ENCODE measurements at places on chromosomes 11 and 22.
A peak's percentile ranks its signal among the peaks of the same experiment; 100 is the strongest.

DNA sequence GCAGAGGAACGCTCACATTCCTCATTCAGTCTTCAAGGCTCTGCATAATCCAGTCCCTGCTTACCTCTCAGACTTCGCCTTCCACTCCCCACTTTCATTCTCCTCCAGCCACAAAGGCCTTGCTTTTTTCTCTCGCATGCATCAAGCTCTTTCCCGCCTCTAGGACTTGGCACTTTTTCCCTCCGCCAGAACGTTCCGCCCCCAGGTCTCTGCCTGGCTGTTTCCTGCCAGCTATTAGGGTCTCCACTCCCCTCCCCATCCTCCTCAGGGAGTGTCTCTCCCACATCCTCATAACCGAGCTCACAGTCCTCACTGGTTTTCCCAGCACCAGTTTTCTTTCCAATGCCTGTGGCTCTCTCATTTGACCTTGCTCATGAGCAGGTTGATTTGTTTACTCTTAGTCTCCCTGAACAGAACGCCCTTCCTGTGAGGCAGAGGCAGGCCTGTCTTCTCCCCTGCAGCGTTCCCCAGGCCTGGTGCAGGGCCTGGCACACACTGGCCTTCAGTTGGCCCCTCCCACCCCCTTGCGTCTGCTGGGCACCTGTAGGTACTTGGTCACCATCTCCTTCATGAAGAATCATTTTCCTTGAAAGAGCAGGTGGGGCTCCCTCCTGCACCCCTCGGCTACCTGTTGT, 75.2 kb downstream of the RTL6 start:
- no peak for DNase-seq

- no peak for DNase-seq
Measured at GRCh38 chr11:133582326-133582725, 50.0 kb upstream of the OPCML start.

GRCh38 chr22:43847376-43848289, 14.7 kb downstream of the SULT4A1 start:
- no peak for DNase-seq

- DNase-seq: no peak
Measured at GRCh38 chr11:5807580-5807979, 1.1 kb upstream of the OR52N2 start.

DNA sequence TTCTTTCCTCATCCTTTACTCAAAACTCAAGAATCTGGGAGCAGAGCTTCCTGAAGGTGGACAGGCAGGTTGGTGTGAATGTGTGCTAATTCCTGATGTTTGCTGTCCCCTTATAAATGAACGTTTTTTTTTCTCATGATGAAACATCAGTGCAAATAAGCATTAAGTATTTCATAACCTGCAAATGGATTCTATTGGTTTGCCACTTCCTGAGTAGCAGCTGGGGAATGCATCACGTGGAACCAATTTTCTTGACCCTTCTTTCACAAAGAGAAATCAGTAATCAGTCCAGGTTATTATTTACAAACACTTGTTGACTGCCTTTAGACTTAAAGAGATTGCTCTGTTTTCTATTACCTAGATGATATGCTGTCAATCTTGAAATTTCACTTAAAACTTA, 40.1 kb upstream of the SCN3B start:
- DNase-seq: peak; percentile 6

- no peak for DNase-seq
Measured at GRCh38 chr11:56911312-56911711, 77.4 kb upstream of the OR5AK2 start.

DNA sequence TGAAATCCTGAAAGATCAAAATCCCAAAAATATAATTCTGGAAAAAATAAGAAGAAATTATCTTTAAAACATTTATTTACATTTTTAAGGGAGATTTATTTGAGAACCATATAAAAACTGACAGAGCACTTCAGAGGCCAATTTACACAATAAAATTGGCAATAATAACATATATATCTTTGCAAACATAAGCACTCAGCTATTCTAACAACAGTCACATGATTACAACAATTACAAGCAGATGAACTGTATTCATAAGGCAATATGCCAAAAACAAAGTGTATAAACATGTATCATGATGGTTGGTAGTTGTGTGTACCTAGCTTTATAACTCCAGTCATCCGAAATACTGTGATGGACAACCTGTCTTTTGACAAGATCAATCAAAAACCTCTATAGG, 17.7 kb upstream of the RASSF10 start:
- no peak for DNase-seq

DNA sequence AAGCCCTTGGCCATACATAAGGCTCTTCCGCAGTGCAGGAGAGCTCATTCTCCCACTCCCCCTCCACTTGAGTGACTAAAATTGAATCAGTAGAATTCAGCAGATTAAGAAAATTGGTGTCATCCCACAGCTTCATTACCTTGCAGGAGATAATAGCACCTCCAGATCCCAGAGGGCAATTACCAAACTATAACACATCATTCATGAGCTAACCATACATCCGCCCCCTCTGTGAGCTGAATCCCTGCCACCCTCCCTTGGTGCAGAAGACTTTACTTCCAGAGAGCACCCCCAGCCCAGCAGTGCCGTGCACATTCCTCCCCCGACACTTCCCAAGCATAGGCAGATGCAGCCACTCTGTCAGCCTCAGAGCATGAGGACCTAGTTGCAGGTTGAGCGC, 496.5 kb upstream of the B3GAT1 start:
- no peak for DNase-seq

GRCh38 chr11:73322382-73323306, 14.6 kb downstream of the ARHGEF17 start:
- peak; percentile 74 for DNase-seq

DNA sequence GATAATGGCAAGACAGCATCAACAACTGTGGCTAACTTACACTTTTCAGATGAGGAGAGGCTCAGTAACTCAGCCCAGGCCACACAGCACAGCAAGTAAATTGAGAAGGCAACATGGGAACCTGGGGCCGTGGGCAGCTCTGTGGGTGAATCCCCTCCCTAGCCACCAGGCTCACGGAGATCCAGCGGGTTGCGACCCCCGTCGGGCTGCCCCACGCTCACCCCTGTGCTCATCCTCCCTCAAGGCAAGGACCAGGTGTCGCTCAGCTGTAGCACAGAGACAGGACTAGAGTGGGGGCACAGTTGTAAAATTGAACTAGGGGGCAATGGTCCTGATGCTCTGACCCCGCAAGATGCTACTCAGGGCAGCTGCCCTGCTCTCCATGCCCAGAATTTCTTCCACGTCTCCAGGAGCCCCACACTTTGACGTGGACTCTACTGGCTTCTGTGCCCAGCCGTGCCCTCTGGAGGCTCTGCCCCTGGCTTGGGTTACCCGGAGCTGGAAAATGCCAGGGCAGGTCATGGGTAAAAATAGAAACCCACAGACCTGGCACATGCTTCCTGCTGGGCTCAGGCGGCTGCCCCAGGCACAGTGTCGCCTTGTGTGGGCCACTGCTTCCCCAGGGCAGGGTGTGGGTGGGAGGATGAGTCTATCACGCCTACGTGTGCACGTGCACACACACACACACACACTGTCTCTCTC, 9.0 kb downstream of the TUBA8 start:
- no peak for DNase-seq

- peak; percentile 30 for DNase-seq
Measured at GRCh38 chr11:3885855-3886254, 30.4 kb downstream of the STIM1 start.

DNA sequence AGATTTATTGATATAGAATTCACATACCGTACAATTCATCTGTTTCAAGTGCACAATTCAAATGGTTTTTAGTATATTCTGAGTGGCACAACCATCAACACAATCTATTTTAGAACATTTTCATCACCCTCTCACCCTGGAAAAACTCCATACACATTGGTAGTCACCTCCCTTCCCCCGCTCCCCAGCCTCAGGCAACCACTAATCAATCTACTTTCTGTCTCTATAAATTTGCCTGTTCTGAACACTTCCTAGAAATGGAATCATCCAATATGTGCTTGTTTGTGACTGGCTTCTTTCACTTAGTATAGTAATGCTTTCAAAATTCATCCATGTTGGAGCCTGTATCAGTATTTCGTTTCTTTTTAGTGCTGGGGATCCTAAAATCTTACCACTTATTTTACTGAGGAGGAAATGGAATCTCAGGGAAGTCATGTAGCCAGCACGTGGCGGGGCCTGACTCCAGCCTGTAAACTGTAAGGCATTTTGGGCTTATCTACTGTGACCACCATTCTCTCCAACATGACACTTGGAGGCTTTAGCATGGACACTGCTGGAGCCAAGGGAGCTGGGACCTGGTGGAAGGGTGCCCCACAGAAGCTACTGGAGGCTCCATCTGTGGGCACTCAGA, 905 bp upstream of the UCP3 start:
- no peak for DNase-seq

DNA sequence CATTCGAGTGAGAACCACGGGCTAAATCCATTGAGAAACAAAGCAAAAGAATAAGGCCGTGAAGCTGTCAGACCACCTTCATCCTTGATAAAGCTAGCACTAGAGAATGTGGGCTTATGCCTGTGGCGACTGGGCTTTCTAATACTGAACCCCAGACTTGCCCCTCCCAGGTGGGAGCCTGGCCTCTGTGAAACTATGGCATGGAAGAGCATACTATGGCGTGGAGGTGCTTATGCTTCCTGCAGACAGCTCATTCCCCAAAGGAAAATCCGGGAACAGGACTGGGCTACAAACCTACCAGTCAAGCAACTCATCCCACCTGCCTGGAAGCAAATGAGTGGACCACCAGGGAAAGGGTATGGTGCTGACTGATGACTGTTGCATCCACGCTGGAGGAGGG, 92.4 kb downstream of the ZC3H12C start:
- DNase-seq: no peak

DNA sequence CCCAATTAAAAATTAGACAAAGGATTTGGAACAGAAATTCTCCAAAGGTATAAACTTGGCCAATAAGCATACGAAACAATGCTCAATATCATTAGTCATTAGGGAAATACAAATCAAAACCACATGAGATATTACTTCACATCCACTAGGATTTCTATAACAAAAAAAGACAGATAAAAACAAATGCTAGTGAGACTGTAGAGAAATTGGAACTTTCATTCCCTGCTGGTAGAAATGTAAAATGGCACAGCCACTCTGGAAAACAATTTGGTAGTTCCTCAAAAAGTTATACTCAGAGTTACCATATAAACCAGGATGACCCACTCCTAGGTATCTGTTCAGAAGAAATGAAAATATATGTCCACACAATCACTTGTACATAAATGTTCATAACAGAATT, 71.6 kb downstream of the RPL27A start:
- no peak for DNase-seq

- DNase-seq: no peak
Measured at GRCh38 chr11:123384116-123384515, 46.0 kb upstream of the GRAMD1B start.

- no peak for DNase-seq
Measured at GRCh38 chr11:11510939-11511338, 110.9 kb downstream of the GALNT18 start.

- no peak for DNase-seq
Measured at GRCh38 chr11:74839971-74840370, 91.3 kb downstream of the RNF169 start.

GRCh38 chr22:29702000-29702930, 17.5 kb upstream of the CABP7 start:
- DNase-seq: no peak

GRCh38 chr22:40328546-40329456, 17.5 kb upstream of the ADSL start:
- DNase-seq: no peak

DNA sequence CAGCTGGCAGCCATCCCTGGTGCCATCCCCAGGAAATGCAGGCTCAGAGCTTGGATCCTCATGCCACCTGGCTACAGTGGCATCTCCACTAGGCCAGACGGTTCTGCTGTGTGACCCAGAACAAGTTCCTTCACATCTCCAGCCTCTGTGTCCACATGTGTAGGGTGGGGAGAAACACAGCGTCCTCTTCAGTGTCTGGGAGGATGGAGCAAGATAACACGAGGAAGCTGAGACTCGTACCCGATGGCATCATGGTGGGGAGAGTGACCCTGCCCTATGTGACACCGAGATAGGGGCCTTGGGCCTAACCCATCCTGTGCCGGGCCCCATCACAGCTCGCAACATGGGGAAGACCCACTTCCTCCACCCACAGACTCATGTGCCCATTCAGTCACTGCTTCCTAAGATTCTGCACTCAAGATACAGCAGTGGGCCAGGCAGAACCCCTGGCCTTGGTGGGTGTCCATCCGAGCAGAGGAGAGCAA, 78.5 kb downstream of the MORC2 start:
- DNase-seq: no peak

GRCh38 chr11:124339396-124340141, 19.6 kb upstream of the OR8D2 start:
- DNase-seq: no peak

DNA sequence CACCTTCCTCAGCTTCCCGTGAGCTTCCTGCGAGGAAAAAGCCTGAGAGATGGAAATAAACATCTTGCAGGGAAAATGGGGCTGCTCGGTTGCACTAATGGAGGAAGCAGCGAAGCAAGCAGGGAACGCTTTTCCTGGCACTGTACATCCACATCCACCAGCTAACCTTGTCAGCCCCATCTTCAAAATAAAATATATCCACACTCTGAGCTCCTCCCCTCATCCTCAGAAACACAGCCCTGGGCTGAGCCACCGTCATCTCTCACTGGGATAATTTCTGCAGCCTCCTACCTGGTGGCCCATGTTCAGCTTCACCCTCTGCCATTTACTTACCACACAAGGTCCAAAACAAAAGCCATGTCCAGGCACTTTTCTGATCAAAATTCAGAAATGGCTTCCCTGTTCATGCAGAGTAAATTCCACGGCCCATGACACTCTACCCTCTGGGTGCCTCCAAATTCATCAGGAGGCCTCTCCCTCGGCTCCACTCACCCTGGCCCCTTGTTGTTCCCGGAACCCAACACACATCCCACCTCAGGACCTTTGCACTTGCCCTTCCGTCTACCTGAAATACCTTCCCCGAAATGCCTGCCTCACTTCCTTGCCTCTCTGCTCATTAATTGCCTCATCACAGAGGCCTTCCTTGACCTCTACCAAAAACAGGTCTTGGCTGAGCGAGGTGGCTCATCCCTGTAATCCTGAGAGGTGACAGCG, 13.0 kb downstream of the C11orf86 start:
- no peak for DNase-seq

DNA sequence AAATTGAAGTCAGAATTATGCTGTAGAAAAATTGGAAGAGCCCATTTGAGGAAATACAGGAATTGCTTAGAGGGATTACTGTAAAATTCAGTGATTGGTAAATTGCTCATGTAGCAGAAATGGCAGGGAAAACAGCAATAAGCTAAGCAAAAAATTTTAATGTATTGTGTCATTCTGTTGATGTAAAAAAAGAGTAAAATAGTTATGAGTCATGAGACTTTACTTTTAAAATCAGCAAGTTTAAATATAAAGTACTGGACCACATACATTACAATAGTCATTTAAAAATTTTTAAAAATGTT, 10.4 kb downstream of the PDHX start:
- peak; percentile 69 for DNase-seq

GRCh38 chr11:119706887-119707286, 22.1 kb downstream of the NECTIN1 start:
- DNase-seq: no peak

GRCh38 chr11:10796191-10796590, 12.5 kb downstream of the EIF4G2 start:
- DNase-seq: no peak

DNA sequence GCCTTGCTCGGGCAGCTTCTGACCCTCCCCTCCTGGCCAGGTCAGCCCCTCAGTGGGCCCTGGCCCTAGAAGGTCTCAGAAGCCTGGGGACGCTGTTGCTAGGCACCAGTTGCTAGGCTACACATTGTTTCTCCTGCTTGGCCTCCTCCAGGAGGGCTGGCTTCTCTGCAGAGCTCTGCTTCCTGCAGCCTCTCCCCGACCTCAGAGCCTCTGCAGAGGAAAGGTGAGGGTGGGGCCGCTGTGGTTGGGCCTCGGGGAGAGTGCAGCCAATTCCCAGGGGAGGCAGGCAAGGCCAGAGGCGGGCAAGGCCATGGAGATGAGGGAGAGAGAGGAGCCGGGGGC, 27.6 kb upstream of the LRRC10B start:
- peak; percentile 19 for DNase-seq

Data from iris pigment epithelial cell (primary cell).